ENCODE measurements at places on chromosomes 1 and 21. TPM values are rescaled to one million over a fixed set of nuclear protein-coding genes. Genes with fewer than 3 reads are reported as not detected.

Gene PFKFB2
- 6.4 TPM for total RNA-seq

Gene NR5A2
- 3.6 TPM for total RNA-seq

Gene ACOT11
- total RNA-seq: 19.3 TPM

DNA sequence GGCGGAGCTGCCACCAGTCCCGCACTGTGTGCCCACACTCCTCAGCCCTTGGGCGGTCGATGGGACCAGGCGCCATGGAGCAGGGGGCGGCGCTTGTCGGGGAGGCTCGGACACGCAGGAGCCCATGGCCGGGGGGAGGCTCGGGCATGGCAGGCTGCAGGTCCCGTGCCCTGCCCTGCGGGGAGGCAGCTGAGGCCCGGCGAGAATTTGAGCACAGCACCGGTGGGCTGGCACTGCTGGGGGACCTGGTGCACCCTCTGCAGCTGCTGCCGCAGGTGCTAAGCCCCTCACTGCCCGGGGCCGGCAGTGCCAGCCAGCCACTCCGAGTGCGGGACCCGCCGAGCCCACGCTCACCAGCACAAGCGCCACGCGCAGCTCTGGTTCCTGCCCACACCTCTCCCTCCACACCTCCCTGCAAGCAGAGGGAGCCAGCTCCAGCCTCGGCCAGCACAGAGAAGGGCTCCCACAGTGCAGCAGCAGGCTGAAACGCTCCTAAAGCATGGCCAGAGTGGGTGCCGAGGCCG, 267.7 kb downstream of the RYR2 start:
- no peaks in the 10 kb centered on the region for H3K27me3 ChIP-seq
- H3K4me3 ChIP-seq: no peak overlapping the region
- H3K27ac ChIP-seq: no peak overlapping the region
- DNase-seq: no peak
- no peaks in the 10 kb centered on the region for H3K36me3 ChIP-seq

DNA sequence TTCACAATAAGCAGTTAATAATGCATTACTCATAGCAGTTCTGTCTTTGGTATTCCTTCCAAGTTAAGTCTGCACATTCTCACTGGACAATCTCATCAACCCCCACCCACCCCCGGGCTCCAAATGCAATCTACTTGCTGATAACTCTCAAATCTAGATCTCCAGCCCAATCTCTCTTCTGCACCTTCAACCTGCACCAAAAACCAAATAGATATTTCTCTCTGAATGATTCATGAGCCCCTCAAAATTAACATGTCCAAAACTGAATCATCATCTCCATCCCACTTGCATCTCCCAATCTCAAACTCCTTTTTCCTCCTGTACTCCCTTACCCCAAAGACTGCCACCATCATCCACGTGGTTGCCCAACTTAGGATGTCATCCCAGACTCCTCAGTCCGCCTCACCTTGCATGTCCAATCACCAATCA, 2.7 kb downstream of the DOCK7 start:
- H3K4me1 ChIP-seq: peaks cover 19% of the 10 kb centered on the region
- no peak overlapping the region for H3K27ac ChIP-seq
- no peak for DNase-seq
- H3K36me3 ChIP-seq: no peaks in the 10 kb centered on the region
- H3K27me3 ChIP-seq: no peaks in the 10 kb centered on the region

DNA sequence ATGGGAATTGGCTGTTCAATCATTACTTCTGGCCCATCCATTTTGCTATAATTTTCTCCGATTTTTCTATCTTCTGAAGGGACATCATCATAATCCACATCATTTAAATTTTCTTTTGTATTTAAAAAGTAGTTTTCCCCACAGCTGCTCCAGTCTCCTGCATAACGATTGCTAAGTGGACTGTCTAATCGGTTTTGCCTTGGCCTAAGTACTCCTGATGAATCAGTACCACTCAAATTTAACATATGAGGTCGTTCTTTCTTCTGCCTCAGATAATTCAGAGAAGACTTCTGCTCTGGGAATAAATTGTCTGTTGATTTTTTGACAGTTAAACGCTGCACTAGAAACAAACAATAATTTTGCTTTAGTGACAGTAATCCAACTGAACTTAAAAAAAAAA, 41.9 kb downstream of the SYDE2 start:
- no peak for DNase-seq
- H3K4me3 ChIP-seq: no peak overlapping the region
- H3K36me3 ChIP-seq: no peaks in the 10 kb centered on the region
- no peaks in the 10 kb centered on the region for H3K4me1 ChIP-seq
- no peaks in the 10 kb centered on the region for H3K27me3 ChIP-seq
- no peak overlapping the region for H3K27ac ChIP-seq

GRCh38 chr1:231591466-231591865, 35.1 kb upstream of the DISC1 start:
- DNase-seq: no peak
- H3K27ac ChIP-seq: no peak overlapping the region
- no peaks in the 10 kb centered on the region for H3K27me3 ChIP-seq
- no peaks in the 10 kb centered on the region for H3K36me3 ChIP-seq
